Stimulated activated CD4-positive, alpha-beta T cell treated with anti-CD3 and anti-CD28 coated beads, Interleukin-1b, Interleukin-23, amount 100 ng/mL, for 1 hour (primary cell): ENCODE measurements at places on chromosomes 6 and 20.

- DNase-seq, result no peak
These were observed 1.4 kb downstream of the SAMD5 start for GRCh38 chr6:147509891-147510290.

DNA sequence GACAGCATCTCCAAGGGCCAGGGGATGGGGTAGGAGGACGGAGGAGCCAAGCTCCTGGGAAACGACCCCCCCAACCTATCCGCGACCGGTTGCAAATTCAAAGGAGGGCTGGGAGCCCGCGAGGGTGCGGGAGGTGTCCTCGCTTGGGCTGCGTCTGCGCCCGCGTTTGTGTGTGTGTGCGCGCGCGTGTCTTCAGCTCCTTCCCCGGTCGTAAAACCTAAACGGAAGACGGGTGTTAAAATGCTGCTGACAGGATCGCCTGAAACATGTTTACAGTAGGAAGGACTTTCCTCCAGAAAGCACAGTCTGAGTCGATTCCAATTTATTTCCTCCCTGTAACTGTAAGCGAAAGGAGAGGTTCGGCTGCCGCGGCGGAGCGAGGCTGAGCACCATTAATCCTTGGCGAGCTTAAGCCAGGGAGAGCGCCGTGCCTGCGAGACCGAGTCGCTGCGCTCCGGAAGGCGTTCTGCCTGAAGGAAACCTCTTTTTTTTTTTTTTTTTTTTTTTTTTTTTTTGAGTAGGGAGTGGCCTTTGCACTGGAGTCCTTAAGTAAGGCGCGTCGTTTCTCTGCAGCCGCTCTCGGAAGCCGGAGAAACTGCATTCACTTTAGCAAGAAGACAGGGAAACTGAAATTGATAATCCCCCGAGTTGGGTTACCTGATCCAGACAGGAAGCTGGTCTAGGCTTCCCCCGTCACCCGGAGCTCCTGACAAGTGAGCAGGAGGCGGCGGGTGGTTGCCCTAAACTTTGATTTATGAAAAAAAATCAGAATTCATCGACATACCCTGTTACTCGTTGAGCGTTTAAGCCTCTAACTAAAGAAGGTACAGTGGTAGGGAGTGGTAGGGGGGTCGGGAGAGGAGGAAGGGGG is 4.8 kb upstream of the SOX4 start:
- DNase-seq, result peak; percentile 5

- DNase-seq, result no peak
These were observed 183.6 kb downstream of the PRL start for GRCh38 chr6:22113026-22113766.

DNA sequence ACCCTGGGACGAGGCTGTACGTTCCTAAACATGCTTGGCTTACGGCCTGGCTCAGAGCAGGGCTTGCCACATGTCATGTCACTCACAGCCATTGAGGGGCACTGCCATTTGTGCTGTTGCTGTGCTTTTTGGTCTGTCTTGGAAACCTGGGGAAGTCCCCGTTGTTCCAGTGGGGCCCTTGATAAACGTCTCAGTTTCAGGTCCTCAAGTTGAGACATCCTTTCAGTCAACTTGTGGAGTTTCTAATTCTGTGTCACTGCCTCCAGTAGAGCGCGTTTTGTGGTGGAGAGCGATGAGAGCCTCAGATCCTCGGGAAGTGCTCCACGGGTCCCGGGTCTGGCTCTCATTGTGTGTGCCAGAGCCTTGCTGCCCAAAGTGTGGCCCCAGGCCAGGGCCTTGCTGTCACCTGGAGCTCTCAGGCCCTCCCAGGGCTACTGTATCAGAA is 43.0 kb upstream of the CCR6 start:
- DNase-seq, result peak; percentile 27

- DNase-seq, result no peak
These were observed 84.6 kb downstream of the SYNJ2 start for GRCh38 chr6:158066136-158066781.

- DNase-seq, result no peak
These were observed 591.9 kb downstream of the CD109 start for GRCh38 chr6:74287932-74288331.

- no peak for DNase-seq
These were observed 5.7 kb downstream of the COMMD7 start for GRCh38 chr20:32737371-32738223.

DNA sequence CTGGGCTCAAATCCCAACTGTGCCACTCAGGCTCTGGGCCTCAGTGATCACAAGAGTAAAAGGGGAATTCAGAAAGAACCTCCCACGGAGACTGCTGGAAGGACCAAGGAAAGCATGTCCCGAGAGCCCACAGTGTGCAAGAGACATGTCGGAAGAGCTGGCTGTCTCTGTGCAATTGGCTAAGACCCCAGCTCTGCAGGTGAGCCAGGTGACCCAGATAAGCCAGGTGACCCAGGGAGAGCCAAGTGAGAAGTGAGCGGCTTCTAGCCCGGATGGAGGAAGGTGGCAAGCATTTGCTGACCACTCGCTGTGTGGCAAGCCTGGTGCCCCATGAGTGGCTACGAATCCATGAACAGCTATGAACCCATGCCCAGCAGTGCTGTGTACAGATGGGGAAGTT is 59.1 kb downstream of the RIPOR3 start:
- no peak for DNase-seq

GRCh38 chr6:167750956-167751358 is 75.8 kb upstream of the AFDN start:
- no peak for DNase-seq

DNA sequence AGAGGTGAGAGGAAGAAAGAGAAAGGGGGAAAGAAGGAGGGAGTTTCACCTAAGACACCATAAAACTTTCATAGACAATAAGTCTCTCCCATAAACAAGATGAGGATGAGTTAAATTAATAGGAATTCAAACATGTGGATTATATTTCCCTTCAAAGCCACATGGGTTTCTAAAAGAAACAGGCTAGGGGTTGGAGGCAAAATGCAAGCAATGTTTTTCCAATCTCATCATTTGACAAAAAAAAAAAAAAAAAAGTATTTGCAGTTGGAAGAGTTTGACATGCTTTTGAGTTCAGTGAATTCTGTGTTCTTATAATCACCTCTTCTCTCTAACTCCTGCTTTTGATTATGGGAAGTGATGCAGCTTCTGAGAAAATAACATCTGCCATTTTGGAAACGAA is 286.5 kb upstream of the PRND start:
- DNase-seq, result no peak

DNA sequence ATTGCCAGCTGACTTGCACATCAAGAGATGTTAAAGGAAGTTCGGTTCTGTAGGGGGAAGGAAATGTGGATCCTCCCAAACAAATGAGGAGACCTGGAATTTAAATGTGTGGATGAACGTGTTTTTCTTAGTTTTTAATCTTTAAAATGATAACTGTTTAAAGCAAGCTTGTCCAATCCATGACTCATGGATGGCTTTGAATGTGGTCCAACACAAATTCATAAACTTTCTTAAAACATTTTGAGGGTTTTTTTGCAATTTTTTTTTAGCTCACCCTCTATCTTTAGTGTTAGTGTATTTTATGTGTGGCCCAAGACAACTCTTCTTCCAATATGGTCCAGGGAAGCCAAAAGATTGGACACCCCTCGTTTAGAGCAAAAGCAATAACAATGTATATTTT is 12.6 kb downstream of the TUBB2B start:
- no peak for DNase-seq

DNA sequence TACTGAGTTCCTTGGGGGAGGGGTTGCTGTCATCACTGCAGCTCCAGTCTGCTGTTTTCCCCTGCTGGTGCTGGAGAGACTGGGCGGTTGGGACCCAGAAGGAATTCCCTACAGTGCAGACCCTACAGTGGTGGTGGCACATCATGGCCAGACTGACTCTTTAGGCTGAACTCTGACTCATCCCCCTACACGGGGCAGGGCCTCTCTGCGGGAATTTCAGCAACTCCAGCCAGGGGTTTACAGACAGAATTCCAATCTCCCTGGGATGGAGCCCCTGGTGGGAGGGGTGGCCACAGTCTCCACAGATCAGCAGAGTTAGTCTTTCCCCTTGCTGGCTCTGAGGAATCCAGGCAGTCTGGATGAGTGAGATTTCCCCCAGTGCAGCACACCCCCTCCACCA is 46.9 kb upstream of the MAPK13 start:
- DNase-seq, result no peak

DNA sequence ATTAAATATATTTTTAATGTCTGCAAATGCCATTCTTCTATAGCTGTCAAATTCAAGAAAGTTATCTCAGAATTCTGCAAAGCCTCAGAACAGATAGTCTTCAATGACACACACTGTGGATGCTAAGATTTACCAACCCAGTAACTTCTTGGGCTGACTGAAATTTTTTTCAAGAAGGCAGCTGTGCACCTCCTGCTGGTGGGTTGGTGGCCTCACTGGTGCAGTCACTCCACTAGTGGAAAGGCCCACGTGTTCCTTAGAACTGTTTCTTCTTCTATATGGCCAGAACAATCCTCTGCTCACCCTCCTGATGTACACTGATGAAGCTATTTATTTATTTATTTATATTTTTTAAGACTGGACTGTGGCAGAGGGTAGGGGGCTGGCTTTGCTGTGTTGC is 28.1 kb upstream of the MTCL3 start:
- DNase-seq, result no peak

GRCh38 chr6:139091826-139092225 is 43.1 kb upstream of the HECA start:
- no peak for DNase-seq

GRCh38 chr6:138086573-138087196 is 20.5 kb downstream of the PERP start:
- DNase-seq, result no peak

DNA sequence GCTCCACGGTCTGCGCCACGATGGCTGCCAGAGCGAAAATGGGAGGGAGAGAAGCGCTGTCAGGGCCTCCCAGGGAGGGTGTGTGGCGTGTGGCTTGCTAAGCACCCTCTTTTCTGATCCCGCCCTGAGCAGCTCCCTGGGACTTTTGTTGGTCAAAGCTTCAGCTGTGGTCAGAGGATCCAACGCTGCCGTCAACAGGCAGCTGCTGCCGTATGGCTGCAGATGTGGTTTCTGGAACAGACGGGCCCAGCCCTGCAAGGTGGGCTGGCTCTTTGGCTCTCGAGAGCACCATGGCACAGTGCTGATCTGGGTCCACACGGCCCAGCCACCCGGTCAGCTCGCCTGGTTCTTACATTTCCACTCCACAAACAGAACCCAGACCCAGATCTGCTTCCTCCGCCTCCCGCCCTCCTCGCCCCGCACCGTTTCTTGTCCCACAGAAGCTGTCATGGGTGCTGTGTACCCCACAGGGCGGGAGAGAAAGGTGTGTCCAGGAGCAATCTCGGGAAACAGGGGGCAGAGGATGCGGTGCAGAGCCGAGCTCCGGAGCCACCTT is 86.0 kb upstream of the BHLHE23 start:
- DNase-seq, result no peak

DNA sequence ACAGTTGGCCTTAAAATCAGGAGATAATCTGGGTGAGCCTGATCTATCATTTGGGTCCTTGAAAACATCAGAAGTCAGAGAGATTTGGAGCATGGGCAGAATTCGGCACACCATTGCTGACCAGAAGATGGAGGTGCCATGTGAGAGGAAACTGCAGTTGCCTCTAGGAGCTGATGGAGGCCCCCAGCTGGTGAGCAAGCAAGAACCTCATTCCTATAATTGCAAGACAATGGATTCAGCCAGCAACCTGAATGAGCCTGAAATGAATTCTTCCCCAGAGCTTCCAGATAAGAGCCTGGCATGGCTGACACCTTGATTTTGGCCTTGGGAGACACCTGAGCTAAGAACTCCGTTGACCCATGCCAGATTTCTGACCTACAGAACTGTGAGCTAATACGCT is 76.3 kb upstream of the FYN start:
- DNase-seq, result no peak

DNA sequence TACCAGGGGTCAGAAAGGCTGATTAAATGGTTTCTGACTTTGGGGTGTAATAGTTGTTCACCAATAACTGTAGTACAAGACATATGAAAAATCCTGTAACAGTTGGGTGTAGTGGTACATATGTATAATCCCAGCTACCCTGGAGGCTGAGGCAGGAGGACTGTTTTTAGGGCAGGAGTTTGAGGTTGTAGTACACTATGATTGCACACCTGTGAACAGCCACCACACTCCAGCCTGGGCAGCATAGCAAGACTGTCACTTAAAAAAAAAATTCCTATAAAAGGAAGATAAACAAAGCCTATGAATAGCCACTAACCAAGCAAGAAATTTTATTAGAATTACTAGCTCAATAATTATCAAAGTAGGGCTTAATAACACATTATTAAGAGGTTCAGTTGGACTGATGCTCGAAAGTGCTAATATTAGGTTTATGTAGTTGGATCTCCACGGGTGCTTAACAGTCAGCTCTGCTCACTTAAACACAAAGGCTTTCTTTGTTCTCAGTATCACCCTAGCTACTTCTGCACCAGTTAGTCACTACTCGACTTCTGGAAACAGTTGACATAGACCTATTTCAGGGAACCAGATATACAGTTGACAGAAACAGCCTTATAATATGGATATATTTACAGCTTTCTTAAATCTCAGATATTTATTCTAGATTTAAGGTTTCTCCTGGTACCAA is 113.0 kb downstream of the MTFR2 start:
- DNase-seq, result no peak

DNA sequence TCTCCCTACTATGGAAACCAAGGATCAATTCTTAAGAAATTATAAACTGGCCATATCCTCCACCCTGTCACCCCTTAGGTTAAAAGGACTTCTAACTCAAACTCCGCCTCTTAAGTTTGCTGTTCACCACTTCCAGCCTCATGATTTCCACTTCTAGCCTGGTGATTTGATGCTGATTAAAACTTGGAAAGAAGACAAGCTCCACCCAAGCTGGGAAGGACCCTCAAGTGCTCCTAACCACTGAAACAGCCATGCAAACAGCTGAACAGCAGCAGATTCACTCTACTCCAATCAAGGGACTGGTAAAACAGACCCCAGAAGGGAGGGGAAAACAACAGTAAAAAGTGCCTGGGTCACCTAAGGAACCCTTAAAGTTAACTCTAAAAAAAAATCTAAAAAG is 10.3 kb downstream of the LCA5 start:
- DNase-seq, result no peak

DNA sequence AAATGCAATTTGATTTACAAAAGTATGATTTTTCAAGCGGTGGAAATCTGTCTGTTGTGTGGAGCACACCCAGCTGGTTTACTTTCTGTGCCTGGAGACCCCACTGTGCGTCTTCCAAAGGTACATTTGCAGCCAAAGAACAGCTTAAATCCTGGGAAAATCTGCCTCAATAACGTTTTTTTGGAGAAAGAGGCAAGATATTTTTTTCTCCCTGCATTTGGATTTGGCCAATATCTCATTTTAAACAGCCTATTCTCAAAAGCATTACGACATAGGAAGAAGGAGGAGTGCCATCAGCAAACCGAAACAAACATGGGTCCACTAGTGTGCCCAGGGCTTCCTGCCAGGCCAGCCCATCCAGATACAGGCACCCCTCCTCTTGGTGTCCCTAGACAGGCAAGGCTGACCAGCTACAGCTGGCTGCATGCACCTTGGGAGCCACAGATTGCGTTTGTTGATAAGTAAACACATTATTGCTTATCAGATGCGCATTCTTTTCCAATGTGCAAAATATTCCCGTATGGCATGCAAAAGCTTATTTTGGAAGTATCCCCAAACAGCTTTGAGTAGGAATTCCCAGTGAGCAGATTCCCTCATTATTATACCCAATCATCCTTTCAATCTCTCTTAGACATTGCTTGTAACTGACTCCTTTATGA is 184.5 kb upstream of the MARCKS start:
- DNase-seq, result no peak
